PC-3 (cell line): ENCODE measurements at places on chromosomes 6 and 20.

- peak; percentile 88 for DNase-seq
These were observed 18.4 kb downstream of the SLC22A23 start for GRCh38 chr6:3438190-3439167.

- DNase-seq: peak; percentile 98
These were observed 488 bp upstream of the PTK6 start for GRCh38 chr20:63537525-63538203.

DNA sequence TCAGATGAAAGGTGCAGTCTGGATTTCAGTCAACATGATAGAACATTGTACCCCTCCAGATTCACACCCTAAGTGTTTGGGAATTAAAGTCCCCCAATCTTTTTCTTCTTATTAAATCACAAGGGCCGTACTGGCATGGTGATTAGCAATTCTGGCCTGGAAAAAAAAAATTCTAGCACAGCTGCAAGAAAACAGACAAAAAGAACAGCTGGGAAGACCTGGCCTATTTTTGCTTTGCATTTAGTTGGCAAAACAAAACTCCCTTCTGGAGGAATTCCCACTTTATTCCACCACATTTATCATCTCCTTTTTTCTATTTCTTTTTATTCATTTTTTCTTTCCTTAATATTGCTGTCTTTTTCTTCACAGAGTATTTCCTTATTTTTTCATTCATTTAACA lies 39.8 kb upstream of the AKAP12 start:
- DNase-seq: no peak

DNA sequence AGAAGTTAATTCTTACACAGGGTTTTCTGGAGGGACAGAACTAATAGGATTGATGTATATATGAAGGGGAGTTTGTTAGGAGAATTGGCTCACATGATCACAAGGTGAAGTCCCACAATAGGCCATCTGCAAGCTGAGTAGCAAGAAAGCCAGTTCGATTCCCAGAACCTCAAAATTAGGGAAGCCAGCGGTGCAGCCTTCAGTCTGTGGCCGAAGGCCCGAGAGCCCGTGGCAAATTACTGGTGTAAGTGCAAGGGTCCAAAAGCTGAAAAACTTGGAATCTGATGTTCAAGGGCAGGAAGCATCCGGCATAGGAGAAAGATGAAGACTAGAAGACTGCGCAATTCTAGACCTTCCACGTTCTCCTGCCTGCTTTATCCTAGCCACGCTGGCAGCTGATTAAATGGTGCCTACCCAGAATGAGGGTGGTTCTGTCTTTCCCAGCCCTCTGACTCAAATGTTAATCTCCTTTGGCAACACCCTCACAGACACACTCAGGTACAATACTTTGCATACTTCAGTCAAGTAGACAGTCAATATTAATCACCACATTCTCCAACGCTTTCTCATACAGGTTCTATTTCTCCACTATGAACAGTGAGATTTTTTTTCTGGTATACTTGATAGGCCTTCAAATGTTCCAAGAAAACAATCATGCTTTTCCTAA lies 357.0 kb downstream of the LAMA2 start:
- DNase-seq: peak; percentile 2

GRCh38 chr6:84528201-84528600 lies 236.2 kb downstream of the TBX18 start:
- no peak for DNase-seq

- DNase-seq: no peak
These were observed 48.7 kb upstream of the ARMH2 start for GRCh38 chr6:24847402-24847801.

DNA sequence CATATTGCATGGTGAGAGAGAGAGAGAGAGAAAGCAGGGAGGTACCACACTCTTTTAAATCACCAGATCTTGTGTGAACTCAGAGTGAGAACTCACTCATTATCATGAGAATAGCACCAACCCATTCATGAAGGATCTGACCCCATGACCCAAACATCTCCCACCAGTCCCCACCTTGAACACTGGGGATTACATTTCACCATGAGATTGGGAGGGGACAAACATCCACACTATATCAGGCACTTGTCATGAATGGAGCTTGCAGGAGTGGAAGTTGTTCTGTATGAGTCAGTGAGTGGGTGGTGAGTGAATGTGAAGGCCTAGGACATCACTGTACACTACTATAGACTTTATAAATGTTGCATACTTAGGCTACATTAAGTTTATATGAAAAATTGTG lies 47.7 kb upstream of the RNF182 start:
- no peak for DNase-seq

GRCh38 chr6:16352258-16352635 lies 113.9 kb downstream of the GMPR start:
- DNase-seq: no peak

DNA sequence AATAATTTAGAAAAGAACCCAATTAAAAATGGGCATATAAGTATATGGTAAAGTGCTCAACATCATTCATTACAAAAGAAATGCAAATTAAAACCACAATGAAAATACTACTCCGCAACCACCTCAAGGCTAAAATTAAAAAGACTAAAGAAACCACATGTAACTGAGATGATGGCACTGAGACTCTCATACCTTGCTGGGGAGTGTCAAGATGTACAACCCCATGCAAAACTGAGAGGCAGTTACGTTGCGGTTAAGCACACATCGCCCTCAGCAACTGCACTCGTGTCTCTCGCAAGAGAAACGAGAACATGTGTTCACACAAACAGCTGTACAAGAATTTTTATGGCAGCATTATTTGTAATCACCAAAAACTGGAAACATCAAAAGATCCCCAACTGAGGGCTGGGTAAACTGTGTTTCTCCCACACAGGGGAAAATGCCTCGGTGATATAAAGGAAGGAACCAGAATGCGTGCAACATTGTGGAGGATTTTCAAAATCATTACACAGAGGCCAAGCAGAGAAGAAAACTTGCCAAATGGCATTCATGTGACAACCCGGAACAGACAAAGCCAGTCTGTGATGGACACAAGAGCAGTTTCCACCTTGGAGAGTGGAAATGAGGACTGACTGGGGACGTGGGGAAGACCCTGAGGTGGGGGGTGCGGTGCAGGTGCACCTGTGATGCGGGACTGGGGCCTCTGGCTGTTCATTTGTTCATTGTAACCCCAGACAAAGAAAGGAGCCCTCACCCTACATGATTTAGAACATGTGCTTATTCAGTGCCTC lies 144.9 kb downstream of the WDR27 start:
- no peak for DNase-seq

GRCh38 chr6:159540152-159540551 lies 152.9 kb downstream of the SOD2 start:
- no peak for DNase-seq

DNA sequence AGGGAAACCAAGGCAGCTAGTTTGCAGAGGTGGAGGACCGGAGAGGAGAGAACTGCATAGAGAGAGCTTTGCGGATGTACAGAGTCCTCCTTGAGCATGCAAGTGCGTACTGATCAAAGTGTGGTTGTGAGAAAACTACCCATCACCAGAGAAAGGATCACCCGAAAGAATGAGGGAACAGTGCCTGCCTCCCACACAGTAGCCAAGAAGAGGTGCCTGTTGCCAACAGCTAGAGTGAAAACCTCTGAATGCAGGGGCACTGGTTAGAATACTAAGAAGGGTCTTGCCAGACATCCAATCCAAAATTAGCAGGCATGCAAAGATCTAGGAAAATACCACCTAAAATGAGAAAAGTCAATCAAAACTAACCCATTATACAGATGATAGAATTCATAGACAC lies 166.6 kb upstream of the AKAP12 start:
- DNase-seq: no peak
